NCI-H524 treated with DMSO at 0.1 percent for 48 hours (cell line): ENCODE measurements at places on chromosomes 7 and 10.

- DNase-seq, result no peak
Measured at GRCh38 chr10:35959252-35959651, 317.2 kb upstream of the FZD8 start.

GRCh38 chr7:80858141-80858903 lies 60.5 kb downstream of the SEMA3C start:
- no peak for DNase-seq

- no peak for DNase-seq
Measured at GRCh38 chr7:2698581-2699288, 10.7 kb downstream of the AMZ1 start.

- no peak for DNase-seq
Measured at GRCh38 chr7:22921386-22922086, 92.4 kb downstream of the HYCC1 start.
